ENCODE measurements at places on chromosomes 7 and 10.

GRCh38 chr7:19000410-19000809 lies 117.0 kb downstream of the TWIST1 start:
- no peak for DNase-seq

GRCh38 chr7:22193450-22193983 lies 163.4 kb downstream of the RAPGEF5 start:
- no peak for DNase-seq

DNA sequence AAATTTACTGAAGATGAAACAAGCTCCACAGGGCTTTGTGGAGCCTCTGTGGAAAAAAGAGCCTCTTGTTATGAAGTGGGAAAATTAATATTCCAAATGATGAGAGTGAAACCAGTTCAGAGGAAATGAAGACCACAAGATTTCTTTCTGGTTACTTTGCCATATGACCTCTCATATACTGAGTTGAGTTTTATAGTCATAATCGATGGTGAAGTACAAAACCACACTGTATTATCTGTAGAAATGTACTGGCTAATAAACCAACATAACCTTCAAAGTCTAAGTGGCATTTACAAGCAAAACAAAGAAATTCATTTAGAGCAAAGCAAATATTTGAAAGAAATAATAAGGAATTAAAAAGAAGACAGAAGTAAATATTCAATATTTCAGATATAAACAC lies 662.6 kb upstream of the ZWINT start:
- no peak for DNase-seq

DNA sequence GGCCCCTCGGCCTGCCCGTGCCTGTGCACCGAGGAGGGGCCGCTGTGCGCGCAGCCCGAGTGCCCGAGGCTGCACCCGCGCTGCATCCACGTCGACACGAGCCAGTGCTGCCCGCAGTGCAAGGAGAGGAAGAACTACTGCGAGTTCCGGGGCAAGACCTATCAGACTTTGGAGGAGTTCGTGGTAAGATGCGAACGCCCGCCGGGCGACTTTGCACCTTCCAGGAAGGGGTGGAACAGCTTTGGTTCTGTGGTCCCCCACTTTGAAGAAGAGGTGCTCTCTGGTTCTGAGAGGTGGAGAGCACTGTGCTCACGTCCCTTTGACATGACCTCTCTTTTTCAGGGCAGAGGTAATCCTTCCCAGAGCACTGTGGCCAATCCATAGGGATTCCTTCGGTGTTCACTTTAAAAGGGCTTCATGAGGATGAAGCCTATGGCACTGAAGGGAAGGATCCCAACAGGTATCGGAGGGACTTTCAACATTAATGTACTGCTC lies 2.6 kb downstream of the VWC2 start:
- no peak for DNase-seq

- no peak for DNase-seq
Observed at GRCh38 chr10:129756912-129757901, 206.9 kb downstream of the EBF3 start.

DNA sequence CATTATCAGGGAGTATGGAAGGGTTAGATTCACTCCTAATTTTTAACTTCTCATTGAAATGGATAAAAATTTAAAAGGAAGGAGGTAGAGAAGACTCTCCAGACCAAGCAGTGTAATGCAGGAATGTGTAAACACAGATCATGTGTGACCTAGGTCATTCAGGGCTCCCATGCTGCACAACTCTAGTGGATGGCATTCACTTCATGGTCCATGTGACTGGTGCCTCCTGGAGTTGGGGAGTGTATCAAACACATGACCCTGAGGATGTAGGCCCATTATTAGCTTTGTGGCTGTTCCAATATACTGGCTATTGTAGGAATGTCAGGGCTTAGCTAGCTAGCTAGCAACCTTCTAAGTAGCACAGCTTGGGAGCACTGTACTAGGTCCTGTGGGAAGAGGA lies 109.9 kb downstream of the SLC25A13 start:
- DNase-seq = no peak

- DNase-seq = no peak
Observed at GRCh38 chr10:34599026-34599795, 215.9 kb downstream of the PARD3 start.
